A549 treated with CpdA at 1 μM for 4 hours (cell line): ENCODE measurements at places on chromosomes 16 and 17. TPM values are rescaled to one million over a fixed set of nuclear protein-coding genes. Genes with fewer than 3 reads are reported as not detected.

ASPA gene
- not detected in 5 replicates for total RNA-seq

CDK12 gene
- 34.5 to 41.9 TPM (median 38.5 TPM) in 5 replicates for total RNA-seq

ERN1 gene
- total RNA-seq: 3.6 to 4.8 TPM (median 3.8 TPM) in 5 replicates

ABCA10 gene
- total RNA-seq: 0.08 to 0.31 TPM (median 0.24 TPM) in 5 replicates

PRSS27 gene
- total RNA-seq: 1.0 to 1.6 TPM (median 1.3 TPM) in 5 replicates

ZNF768 gene
- total RNA-seq: 32.6 to 49.0 TPM (median 48.3 TPM) in 5 replicates

NHLRC4 gene
- 0.12 to 0.23 TPM (median 0.21 TPM) in 5 replicates for total RNA-seq

SEC14L5 gene
- 0.02 to 0.12 TPM (median 0.04 TPM) in 4 of 5 replicates, not detected in the other for total RNA-seq

NUP85 gene
- total RNA-seq: 97.9 to 115 TPM (median 108 TPM) in 5 replicates

DPEP3 gene
- total RNA-seq: not detected in 5 replicates

NPIPA8 gene
- 0.99 to 1.4 TPM (median 1.2 TPM) in 5 replicates for total RNA-seq

TBC1D3K gene
- total RNA-seq: not detected in 5 replicates

XYLT1 gene
- total RNA-seq: 0.61 to 0.90 TPM (median 0.68 TPM) in 5 replicates

KRTAP4-9 gene
- not detected in 5 replicates for total RNA-seq

CARD14 gene
- total RNA-seq: 0.08 to 0.26 TPM (median 0.22 TPM) in 3 of 5 replicates, not detected in the others

DNASE1L2 gene
- 1.0 to 1.7 TPM (median 1.3 TPM) in 5 replicates for total RNA-seq

CTRB2 gene
- total RNA-seq: not detected in 5 replicates

KRT36 gene
- not detected in 5 replicates for total RNA-seq

RNF157 gene
- 5.4 to 10.6 TPM (median 6.3 TPM) in 5 replicates for total RNA-seq
